ENCODE measurements at places on chromosomes 3 and 15. TPM values are rescaled to one million over a fixed set of nuclear protein-coding genes. Genes with fewer than 3 reads are reported as not detected.

The PLSCR5 gene
- total RNA-seq: not detected

The FBLN2 gene
- 18.0 TPM for total RNA-seq

The CD200 gene
- 0.44 TPM for total RNA-seq

The GDPGP1 gene
- total RNA-seq: 3.0 TPM
